Activated CD4-positive, alpha-beta T cell treated with anti-CD3 and anti-CD28 coated beads, Interleukin-10, Interleukin-2, amounts not matched to agents 100 ng/mL and 50 ng/mL, durations not matched to agents 16 hours and 8 hours (primary cell): ENCODE measurements at places on chromosomes 12 and 14.

GRCh38 chr12:54415221-54415929 is 3.7 kb downstream of the ITGA5 start:
- DNase-seq, result no peak

DNA sequence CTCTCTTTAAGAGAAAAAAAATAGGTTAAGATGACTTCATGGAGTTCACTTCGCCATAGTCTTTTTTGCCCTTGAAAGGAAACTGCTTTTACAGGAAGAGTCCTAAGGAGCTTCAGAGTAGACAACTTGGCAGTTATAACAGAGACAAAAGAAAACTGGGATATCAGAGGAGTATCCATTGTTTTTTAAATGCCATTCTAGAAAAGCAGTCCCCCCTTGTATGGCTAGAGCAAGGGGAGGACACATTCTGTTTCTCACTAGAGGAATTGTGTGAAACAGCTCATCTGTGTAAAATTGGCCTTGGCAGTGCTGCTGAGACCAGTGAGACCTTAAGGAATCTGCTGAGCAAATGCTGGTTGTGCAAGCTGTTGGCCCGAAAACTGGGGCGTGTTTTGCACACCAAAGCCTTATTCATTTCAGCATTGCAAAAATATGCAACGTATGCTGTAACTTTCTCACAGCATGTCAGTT is 128.0 kb downstream of the GPR135 start:
- no peak for DNase-seq

- peak; percentile 70 for DNase-seq
Observed at GRCh38 chr12:108565976-108566375, 3.6 kb downstream of the ISCU start.

DNA sequence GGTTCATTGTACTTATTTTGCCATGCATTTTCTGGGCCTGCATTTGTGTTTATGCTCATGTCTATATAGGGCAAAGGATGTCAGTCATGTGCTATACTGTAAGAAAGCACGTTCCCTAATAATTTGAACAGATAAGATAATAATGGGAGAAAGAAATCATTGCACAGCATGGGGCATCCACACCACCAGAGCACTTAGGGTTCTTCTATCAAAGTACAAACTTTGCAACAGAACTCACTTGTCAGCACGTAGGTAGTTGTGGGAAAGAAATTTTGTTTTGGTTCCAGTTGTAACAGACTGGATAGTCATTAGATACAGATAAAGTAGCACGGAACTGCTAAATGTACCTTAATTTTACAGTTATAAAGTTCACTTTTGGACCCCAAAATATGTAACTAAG is 10.1 kb downstream of the PPP1CC start:
- no peak for DNase-seq

- no peak for DNase-seq
Observed at GRCh38 chr12:70698345-70698744, 61.1 kb upstream of the PTPRB start.

DNA sequence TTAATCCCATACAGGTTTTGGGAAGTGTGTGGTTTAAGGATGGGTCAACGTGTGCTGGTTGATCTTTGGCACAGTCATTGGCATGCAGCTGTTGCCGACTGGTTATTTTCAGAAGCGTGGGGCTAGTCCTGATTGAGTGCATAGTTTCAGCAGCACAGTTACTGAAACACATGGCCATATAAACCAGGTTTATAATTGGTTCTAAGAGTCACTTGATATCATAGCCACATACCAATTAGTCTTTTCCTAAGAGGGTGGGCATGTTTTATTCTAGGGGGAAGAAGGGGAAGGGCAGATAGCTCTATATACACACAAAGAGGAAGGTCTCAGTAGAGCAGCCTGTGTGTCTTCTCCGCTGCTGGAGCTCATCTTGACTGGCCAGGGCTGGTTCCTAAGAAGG is 11.0 kb upstream of the RPS6KL1 start:
- DNase-seq, result no peak
